ENCODE measurements at places on chromosomes 12 and 14.

GRCh38 chr14:90442388-90442787, 45.6 kb downstream of the CALM1 start:
- no peak for DNase-seq

GRCh38 chr14:93299416-93299815, 33.4 kb downstream of the BTBD7 start:
- no peak for DNase-seq

DNA sequence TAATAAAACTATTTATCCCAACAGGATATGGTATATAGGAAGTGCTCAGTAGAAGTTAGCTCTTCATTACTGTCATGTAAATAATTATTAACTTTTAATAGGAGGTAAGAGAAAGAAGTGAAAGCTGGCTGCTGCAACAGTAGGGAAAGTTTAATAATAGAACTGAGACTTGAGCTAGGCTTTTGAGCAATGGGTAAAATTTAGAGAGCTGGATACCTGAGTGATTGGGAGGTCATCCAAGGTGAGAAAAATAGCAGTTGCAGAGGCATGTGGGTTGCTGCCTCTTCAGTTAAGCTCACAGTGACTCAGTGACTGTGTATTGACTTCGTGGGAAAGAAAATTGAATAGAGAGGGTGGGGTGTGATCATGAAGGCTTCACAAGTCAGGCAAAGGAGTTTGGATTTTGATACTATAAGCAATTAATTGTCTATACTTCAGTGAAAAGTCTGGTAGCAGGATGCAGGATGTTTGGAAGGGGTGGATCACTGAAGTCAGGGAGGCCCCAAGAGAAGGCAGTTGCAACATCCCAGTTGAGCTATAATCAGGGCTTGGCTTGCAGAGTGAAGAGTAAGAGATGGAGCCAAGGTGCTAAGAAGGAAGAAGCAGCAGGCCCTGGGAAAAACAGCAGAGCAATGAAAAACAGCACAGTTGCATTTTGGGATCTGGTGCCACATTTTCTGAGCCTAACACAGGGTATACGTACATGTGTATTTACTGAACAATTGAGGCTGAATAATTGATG, 172.0 kb upstream of the FRMD6 start:
- no peak for DNase-seq

- DNase-seq: no peak
Observed at GRCh38 chr12:112096667-112097066, 11.9 kb downstream of the NAA25 start.

GRCh38 chr12:130860311-130860710, 11.6 kb upstream of the RAN start:
- no peak for DNase-seq

- no peak for DNase-seq
Observed at GRCh38 chr12:50397117-50397650, 775 bp upstream of the FAM186A start.

GRCh38 chr14:104386151-104386841, 193.3 kb upstream of the C14orf180 start:
- no peak for DNase-seq

DNA sequence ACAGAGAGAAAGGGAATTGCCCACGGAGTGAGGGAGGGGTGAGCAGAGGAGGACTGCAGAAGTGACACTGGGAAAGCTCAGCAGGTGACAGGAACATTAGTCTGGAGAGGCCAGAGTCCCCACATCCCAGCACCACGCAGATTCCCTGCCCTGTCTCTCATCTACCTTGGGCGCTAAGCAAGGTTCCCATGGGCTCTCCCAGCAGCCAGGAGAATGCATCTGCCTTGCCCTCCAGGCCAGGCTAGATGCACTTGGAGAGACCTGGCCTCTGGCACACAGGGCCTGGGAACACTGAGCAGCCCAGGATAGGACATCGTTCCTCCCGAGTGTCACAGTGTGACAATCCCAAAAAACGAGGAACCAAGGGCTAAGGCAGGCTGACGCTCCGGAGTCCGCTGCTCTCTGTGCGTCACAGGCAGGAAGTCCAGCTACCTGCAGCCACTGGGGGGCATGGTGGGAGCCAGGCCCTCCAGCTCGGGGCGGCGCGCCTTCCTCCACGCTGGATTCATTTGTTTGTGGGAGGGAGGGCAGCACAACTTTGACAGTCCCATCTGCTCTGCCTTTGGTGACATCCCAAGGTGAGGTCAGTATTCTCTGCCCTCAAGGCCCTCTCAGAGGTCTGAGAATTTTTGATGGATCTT, 5.4 kb upstream of the NGB start:
- DNase-seq: no peak

DNA sequence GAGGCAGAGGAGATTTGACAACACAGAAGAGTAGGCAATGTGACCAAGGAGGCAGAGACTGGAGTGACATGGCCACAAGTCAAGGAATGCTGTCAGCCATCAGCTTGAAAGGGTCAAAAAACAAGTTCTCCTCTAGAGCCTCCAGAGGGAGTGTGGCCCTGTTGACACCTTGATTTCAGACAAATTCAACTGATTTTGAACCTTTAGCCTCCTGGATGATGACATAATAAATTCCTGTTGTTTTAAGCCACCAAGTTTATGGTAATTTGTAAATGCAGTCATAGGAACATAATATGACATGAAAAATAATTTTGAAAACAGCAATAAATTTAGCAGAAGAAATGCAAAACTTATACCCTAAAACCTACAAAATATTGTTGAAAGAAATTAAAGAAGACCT, 8.5 kb upstream of the NGDN start:
- no peak for DNase-seq

DNA sequence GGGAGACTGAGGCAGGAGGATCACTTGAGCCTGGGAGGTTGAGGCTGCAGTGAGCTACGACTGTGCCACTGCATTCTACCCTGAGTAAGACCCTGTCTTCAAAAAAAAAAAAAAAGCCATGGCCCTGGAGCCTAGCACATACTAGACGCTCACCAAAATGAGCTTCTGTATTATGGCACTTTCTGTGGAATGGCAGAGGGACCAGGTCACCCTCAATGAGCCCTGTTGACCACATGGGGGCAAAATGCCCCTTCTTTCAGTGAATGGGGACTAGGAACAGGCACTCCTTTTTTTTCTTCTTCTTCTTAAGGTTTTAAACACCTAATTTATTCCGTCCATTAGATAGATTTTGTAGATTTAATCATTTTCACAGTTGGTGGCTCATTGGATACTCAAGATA, 50.5 kb downstream of the FAM222A start:
- DNase-seq: no peak

DNA sequence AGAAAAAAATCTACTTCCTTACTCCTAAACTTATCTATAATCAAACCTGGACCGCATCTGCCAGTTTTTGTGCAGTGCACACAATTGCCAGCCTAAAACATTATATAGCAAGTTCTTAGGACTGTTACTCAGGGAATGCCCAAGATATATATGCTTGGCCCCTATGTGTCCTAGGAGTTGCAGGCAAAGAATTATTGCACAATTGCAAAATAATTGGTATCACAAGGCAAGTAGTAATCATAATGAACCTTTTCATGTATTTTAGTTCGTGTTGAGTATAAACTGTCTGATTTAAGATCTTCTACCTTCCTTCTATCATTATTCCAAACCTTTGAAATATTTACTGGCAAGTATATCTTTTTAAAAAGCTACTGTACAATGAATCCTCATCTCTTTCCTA, 45.5 kb downstream of the TMTC3 start:
- DNase-seq: no peak

- DNase-seq: no peak
Observed at GRCh38 chr12:98674841-98675240, 29.8 kb downstream of the APAF1 start.

GRCh38 chr14:101600336-101600890, 39.1 kb downstream of the DIO3 start:
- no peak for DNase-seq

DNA sequence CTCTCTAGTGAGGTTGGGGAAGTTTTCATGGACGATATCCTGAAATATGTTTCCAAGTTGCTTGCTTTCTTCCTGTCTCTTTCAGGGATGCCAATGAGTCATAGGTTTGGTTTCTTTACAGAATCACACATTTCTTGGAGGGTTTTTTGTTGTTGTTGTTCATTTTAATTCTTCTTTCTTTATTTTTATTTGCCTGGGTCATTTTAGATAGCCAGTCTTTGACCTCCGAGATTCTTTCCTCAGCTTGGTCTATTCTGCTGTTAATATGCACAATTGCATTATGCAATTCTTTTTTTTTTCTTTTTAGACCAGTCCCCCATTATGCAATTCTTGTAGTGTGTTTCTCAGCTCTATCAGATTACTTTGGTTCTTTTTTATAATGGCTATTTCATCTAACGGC, 338.9 kb downstream of the AEBP2 start:
- no peak for DNase-seq

All from central memory CD4-positive, alpha-beta T cell (primary cell).